ENCODE measurements at places on chromosomes 5 and 9.

GRCh38 chr5:132058646-132059042, 1.8 kb upstream of the IL3 start:
- DNase-seq, result no peak

GRCh38 chr9:105541838-105542237, 16.1 kb upstream of the FKTN start:
- DNase-seq, result no peak

- no peak for DNase-seq
These were observed 12.0 kb downstream of the REXO4 start for GRCh38 chr9:133405508-133406438.

GRCh38 chr5:72507907-72508238, 663 bp upstream of the ZNF366 start:
- DNase-seq, result no peak

GRCh38 chr5:177511181-177511580, 1.6 kb upstream of the DOK3 start:
- no peak for DNase-seq

- no peak for DNase-seq
These were observed 38.2 kb downstream of the MPDZ start for GRCh38 chr9:13241283-13241682.

DNA sequence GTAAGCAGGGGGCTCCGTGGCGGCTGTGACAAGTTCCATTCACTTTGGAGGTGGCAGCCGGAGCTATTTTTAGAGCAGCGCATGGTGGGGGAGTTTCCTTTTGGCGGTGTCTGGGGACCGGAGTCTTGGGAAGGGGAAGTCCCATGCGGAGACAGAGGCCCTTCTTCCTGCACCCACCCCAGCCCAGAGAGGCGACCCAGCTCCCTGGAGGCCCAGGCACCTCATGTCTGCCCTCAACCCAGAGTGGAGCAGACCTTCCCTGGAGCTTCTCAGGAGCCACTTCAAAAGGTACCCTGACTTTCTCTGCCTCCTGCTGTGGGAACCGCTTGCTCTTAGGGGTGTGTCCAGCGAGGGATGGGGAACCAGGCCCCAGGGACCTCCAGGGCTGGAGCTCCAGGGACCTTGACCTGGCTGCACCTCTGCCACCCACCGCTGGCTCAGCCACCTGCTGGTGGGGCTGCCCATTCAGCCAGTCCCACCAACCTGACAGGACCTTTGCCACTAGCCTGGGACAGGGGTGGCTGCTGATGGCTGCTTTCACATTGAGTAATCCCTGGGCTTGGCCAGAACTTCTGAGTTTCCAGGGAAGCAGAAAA, 34.1 kb downstream of the NEK6 start:
- DNase-seq, result no peak

- no peak for DNase-seq
These were observed 1242.3 kb upstream of the WWC1 start for GRCh38 chr5:167049043-167049663.

GRCh38 chr5:150503977-150504620, 3.8 kb upstream of the NDST1 start:
- no peak for DNase-seq

- no peak for DNase-seq
These were observed 209.7 kb upstream of the KLF4 start for GRCh38 chr9:107699231-107699630.

GRCh38 chr5:32534041-32534440, 51.3 kb upstream of the SUB1 start:
- DNase-seq, result no peak

DNA sequence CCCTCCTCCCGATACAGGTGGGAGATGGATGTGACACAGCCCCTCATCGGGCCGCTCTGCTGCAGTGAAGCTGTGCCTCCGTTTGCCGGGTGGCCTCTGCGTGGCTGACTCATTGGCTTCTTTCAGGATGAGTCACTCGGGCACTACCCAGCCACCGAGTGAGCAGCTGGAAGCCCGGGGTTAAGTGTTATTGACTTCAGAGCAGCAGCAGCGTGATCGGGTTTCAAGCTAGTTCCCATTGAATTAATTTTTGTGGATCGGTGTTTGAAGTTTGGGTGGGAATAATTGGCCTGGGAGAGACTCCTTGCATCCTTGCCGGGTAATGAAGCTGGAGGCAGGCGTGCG, 266.4 kb upstream of the IRX4 start:
- no peak for DNase-seq

DNA sequence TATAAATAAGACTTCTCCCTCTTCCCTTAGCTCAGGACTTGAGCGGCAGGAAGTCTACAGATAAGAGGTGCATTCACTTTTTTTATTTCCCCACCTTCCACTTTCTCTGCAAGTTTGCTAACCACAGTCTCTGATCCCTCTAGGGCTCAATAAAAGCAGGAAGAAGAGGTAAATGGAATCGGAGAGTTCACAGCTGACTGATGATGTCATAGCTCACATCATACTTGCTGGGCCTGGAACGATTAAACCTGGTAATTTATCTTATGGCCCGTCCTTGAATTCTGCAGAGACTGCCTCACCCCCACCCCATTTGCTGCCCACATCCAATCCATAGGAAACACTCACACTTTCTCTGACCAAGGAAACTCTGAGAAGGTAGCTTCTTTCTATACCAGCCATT, 62.9 kb downstream of the DRD1 start:
- no peak for DNase-seq
